ENCODE measurements at places on chromosomes 12 and 14.
A peak's percentile ranks its signal among the peaks of the same experiment; 100 is the strongest.

GRCh38 chr12:103547376-103547775 is 39.7 kb upstream of the STAB2 start:
- DNase-seq, result no peak

GRCh38 chr14:69841656-69842055 is 37.6 kb upstream of the SMOC1 start:
- no peak for DNase-seq

DNA sequence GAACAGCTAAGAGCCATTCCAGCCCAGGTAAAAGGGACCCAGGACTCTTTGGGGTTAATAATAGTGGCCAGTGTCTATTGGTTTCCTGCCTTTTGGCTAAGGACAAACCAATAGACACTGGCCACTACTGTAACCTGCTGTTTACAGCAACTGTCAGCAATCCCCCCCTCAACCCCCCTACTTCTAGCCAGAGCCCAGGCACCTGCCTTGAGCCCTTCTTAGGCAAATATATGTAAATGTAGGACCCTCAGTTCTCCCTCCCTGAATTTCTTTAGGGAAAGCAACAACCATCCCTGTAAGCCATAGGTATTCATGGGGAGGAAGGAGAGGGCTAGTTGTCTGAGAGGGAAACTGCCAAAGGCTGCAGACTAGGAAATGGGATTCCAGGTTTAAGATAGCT is 22.3 kb downstream of the HOXC4 start:
- DNase-seq, result no peak

DNA sequence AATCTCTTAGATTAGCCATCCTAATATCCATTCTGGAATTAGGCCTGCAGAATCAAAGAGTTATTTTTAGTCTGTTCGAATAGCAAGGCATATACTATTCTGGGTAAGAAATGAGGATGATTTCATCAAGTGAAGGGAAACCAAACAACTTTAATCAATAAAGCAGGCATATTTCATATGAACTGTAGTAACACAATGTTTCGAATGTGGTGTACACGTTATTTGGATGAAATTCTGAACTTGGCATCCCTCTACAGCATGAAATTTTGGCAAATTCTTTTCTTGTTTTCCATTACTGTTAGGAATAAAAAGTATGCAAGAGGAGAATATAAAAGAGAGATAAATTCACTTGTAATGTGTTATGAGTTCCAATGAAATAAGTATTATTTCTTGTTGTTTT is 1233.3 kb upstream of the SEL1L start:
- DNase-seq, result no peak

DNA sequence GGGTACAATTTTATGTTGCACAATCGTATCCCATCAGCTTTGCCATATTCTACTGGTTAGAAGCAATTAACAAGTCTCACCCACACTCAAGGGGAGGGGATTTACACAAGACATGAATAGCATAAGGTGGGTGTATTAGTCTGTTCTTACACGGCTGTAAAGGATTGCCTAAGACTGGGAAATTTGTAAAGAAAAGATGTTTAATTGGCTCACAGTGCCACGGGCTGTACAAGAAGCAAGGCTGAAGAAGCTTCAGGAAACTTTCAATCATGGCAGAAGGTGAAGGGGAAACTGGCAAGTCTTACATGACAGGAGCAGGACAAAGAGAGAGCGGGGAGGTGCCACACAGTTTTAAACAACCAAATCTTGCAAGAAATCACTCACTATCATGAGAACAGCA is 231.8 kb upstream of the AMIGO2 start:
- no peak for DNase-seq

DNA sequence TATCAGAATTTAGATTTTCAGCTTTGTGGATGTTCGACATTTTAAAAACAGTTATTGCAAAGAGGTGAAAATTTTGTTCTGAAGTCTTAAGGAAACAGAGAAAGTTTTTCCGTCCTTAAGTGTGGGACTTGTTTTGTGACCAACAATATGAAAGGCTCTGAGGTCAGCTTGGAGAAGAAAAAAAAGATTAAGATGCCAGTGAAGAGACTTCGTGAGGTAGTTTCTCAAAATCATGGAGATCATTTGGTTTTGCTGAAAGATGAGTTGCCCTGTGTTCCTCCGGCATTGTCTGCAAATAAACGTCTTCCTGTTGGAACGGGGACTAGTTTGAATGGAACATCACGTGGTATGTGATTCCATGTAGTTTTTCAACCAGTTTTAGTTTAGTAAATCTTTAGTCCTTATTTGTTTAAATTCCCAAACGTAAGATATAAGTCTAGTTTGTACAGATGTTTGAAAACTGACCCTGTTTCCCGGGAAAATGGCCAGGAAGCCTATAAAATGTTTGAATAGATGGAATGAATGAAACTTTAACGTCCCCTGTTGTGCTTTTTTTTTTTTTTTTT is 682 bp downstream of the KIAA0586 start:
- DNase-seq, result peak; percentile 77

DNA sequence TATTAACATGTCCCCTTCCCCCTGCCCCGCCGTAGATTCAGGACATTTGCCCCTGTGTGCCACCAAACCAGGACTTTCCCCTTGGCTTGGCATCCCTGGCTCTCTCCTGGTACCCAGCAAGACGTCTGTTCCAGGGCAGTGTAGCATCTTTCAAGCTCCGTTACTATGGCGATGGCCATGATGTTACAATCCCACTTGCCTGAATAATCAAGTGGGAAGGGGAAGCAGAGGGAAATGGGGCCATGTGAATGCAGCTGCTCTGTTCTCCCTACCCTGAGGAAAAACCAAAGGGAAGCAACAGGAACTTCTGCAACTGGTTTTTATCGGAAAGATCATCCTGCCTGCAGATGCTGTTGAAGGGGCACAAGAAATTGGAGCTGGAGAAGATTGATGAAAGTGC is 28.9 kb downstream of the HRK start:
- DNase-seq, result no peak

DNA sequence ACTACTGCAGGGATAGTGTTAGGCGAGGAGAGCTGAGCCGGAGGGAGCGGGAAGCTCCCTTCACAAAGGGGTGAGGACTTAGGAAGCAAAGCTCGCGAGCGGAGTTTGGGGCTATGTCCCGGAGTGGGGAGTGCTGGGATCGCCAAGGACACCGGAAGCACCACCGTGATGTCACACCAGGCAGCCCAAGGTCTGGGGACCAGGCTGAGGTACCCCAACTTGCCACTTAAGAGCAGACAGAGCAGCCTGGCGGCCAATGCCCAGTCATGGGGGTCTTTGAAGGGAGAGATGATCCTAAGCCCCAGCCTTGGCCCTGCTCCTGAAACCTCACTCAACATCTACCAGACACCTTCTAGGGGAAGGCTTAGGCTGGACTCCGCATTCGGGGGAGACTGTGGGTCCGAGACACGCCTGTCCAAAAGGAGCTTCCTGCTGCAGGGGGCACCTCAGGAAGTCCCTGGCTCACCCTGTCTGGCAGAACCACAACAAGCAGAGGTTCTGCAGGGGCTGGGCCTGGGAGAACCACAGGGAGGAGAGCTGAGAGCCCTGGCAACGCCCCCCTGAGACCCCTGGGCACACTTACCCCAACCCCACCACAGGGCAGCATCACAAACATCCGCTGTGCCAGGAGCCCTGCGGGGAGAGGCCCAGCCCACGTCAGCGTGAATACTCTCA is 17.8 kb downstream of the SLC48A1 start:
- no peak for DNase-seq

DNA sequence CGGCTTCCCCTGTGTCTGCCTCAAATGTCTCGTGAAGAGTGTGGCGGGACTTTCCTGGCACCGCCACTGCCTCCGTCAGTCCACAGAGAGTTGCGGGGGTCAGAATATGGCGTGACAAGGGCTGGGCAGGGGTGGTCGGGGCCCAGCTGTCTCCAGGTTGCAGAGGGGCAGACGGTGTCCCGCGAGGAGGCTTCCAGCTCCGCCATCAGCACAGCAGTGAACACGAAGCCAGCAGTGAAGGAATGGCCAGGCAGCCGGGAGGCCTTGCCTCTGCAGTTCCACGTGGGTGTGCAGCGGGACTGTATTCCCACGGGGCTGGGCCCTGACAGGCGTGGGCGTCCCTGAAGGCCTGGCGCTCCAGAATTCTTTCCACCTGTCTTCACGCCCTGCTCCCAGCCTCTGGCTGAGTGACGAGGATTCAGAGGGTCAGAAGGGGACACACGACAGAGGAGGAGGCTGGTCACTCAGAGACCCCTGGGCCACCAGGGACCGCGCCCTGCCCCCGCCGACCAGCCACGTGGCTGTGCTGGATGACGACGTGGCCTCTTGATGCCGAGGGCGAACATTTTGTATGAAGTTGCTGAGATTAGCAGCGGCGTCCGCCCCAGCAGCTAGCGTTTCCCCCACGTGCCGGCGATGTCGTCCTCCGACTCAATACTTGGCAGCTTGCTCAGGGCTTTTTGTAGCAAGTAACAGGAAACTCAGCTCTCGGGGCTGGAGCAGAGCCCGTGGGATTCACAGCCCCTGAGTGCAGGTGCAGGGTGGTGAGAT is 25.0 kb upstream of the GALNT9 start:
- no peak for DNase-seq

- no peak for DNase-seq
These were observed 211.5 kb upstream of the CPNE8 start for GRCh38 chr12:39116861-39117260.

GRCh38 chr14:73428353-73428824 is 30.0 kb downstream of the NUMB start:
- no peak for DNase-seq

DNA sequence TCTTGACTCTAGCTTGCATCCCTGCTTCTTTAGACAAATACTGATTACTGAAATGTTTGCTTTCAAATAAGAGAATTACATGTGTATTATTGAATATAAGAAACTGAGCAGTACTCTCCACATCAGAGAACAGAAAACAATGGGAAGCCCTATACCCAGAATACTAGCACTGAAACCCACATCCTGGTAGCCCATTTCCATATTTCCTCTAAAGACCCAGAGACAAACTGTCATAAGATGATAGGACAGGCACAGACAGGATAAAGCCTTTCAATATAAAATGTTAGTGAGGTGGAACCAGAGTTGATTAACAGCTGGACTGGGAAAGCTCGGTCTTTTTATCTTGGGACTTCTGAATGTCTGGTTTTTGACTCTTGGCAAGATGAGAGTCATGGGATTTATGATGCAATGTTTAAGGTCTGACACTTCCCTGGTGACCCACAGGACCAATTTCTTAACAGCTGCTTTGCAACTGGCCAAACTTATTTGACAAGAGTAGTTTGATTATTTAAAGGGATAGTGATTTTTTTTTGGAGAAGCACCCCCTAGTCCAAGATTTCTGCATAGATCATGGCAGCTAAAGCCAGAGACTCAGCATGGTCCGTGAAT is 166.9 kb upstream of the ATXN7L3B start:
- DNase-seq, result no peak

GRCh38 chr12:106113824-106114446 is 24.8 kb downstream of the NUAK1 start:
- DNase-seq, result peak; percentile 39

- no peak for DNase-seq
These were observed 66.8 kb downstream of the TGFB3 start for GRCh38 chr14:75915045-75915444.

DNA sequence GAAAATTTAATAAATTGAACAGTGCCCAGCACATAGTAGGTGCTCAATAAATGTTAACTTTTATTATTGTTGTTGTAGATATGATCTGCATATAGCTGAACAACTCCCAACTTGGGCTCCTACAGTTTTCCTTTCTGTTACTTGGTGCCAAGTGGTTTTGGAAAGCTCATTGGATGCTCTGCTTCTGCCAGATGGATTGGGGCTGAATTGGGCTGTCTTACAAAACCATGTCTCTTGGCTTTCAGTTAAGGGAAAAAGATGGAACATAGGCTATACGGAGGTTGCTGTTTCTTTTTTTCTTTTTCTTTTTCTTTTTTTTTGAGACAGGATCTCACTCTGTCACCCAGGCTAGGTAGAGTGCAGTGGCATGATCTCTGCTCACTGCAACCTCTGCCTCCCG is 140.7 kb upstream of the PWP1 start:
- DNase-seq, result no peak

DNA sequence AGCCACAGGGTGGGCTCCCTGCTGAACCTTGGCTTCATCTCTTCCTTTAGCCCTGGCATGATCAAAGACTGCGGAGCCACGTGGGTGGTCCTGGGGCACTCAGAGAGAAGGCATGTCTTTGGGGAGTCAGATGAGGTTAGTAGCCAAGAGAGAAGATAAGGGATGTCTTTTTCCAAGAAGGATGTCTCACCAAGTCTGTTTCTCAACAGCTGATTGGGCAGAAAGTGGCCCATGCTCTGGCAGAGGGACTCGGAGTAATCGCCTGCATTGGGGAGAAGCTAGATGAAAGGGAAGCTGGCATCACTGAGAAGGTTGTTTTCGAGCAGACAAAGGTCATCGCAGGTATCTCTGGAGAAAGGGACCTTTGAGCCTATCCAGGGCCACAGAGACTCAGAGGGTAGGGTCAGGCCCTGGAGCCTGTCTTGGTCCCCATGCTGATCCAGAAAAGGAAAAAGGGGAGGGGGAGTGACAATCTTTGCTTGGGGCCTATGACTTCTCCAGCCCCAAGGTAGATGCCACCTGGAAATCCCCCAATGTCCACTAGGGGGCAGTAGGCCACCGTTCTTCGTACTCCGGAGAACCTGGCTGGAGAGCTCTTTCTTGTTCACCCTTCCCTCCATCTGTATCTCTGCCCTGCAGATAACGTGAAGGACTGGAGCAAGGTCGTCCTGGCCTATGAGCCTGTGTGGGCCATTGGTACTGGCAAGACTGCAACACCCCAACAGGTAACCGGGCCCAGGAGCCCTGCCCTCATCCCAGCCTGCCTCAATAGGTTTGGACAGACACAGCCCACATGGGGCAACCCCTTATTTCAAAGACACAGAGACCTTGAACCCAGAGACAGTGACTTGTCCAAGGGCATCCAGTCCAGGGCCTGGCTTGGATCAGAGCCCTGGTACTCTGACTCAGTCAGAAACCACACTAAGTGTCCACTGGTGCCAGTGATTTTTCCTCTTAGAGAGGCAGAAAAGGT is 2.0 kb downstream of the TPI1 start:
- peak; percentile 87 for DNase-seq

- peak; percentile 69 for DNase-seq
These were observed 37.3 kb upstream of the RCOR1 start for GRCh38 chr14:102554821-102555819.

- DNase-seq, result no peak
These were observed 131.9 kb upstream of the DDHD1 start for GRCh38 chr14:53285064-53285463.

- no peak for DNase-seq
These were observed 37.6 kb downstream of the SINHCAF start for GRCh38 chr12:31288381-31288780.

DNA sequence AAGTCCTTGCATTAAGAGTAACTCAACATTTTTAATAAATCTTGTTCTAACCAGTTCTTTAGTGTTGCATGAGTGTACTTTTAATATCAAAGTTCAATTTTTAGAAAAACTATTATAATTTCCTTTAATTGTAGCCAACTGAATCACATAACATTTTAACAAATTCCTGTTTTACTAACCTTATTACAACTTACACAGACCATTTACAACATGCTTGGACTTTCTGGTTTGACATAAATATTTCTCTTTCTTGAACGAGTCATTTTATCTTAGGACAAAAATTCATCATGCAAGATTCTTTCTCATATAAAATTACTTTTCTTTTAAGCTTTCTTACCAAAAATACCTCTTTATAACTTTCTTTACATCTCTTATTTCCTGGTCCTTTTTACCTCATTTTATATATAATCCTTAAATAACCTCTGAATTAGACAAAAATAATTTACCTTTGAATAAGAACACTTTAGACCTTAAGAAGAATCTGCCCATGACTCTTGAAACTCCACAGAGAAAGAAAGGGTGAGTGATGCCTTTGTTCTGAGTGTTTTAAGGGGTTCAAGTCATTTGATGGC is 3.9 kb downstream of the SLCO1A2 start:
- DNase-seq, result peak; percentile 1
